HCT116 (cell line): ENCODE measurements at places on chromosomes 3 and 15. TPM values are rescaled to one million over a fixed set of nuclear protein-coding genes. Genes with fewer than 3 reads are reported as not detected.

The SCAPER gene
- total RNA-seq = 14.7 TPM

The CNBP gene
- 353 TPM for total RNA-seq

DNA sequence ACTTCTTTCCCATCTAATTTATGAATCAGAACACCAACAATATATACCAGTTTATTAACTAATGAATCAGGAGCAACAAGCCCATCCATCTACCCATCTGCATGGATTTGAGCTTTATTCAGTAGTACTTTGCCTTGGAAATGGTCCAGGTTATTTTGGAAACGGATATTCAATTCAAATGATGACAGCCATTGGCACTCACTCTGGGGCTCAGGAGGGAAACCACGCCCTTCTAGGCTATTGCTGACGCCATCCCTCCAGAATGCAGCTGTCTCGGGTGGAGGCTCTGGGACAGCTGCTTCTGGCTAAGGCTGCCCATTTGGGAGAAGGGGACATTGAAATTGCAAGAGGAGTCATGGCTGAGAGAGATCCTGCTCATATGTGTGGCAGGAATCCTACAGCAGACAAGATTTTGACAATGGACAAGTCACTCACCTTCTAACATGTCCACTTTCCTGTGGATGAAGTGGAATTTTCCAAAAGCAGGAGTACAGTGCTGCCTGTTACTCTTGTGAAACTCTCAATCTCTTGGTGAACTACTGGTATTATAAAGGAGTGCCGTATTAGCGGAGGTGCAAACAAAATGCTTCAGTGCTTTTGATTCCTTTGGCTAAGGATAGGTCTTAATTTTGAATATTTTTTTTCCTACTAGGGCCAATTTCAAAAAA, 29.3 kb upstream of the TRAK1 start:
- peak; percentile 68 for DNase-seq

GRCh38 chr3:14265246-14265962, 86.8 kb downstream of the LSM3 start:
- DNase-seq = no peak

DNA sequence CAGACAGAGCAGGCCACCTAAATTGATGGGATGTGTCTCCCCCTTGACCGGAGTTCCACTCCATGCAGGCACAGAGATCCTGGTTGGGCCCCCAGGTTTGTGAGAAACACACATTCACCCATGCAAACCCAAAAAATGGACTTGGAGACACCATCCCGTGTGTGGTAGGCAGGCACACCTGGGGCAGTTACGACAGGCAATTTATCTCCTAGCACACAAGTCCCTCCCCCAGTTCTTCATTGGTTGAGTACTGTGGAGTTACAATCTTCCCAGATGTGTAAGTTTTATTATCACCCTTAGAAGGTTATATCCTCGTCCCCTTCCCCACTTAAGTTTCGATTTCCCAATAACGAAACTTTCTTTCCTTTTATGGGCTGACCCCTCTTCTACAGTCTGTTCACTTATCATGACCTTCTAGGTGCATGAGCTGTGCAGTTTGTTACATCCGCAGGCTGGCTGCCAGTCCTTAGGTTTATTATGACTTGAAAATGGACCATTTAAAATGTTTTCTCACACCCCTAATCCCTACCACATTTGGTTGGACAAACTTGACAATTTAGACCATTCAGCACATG, 27.3 kb downstream of the ARL8B start:
- no peak for DNase-seq

DNA sequence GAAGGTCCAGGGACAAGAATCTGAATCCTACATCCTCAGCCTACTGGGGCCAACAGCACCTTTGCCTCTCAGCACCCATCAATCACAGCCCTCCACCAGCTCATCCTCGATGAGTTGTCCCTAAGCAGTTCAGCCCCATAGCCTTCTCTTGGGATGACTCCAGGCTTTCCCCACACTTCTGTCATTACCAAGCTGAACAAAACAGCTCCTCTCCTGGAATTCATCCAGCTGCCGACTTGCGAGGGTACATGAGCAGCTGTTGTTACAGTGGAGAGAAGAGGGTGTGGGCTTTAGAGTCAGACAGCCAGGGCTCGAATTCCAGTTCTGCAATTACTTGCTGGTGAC, 69.0 kb upstream of the THBS1 start:
- DNase-seq = no peak

DNA sequence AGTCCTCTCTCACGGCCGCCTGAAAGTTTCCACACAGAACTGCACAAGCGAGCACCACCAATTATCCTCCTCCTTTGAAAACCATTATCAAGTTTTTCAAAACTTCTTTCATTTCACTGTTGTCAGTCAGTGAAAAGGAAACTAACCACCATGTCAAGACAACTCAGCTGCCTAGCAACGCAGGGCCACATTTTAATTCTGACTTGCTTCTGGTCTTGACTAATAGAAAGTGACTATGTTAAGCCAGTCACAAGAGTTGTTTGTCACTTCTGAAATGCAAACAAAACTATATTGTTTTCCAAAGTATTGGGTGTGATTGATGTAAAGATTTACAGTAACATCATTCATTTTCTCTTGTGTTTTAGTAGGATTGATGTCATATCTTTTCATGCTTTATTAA, 612.8 kb upstream of the AGTR1 start:
- DNase-seq = no peak
